ENCODE measurements at places on chromosomes 12 and 14. TPM values are rescaled to one million over a fixed set of nuclear protein-coding genes. Genes with fewer than 3 reads are reported as not detected.
A peak's percentile ranks its signal among the peaks of the same experiment; 100 is the strongest.

- H3K4me3 ChIP-seq = peak overlapping the region; percentile 58
- H3K36me3 ChIP-seq = no peaks in the 10 kb centered on the region
- DNase-seq = no peak
- H3K27me3 ChIP-seq = no peaks in the 10 kb centered on the region
Observed at GRCh38 chr12:122965321-122965751, 927 bp downstream of the ABCB9 start.

DNA sequence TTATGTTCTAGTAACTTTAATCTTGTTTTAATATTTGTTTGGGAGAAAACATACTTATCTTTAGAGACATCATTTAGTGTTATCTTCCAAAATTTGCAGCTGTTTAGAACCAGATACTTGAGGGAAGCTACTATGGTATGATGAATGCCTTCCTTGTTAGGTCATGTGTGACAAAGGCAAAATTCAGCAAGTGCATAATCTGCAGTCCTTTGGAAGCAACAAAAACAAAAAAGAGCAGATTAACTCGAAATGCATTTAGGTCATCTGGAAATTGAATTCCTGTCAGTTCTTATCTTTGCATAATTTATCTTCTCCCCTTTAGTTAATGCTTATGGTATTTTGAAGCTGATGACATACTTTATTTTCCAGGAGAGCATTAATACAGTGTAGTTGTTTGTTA is 3.5 kb downstream of the FBXO34 start:
- H3K4me3 ChIP-seq = no peak overlapping the region
- H3K36me3 ChIP-seq = no peaks in the 10 kb centered on the region
- no peaks in the 10 kb centered on the region for H3K27me3 ChIP-seq
- H3K27ac ChIP-seq = peak overlapping the region; percentile 61
- H3K4me1 ChIP-seq = peaks cover 33% of the 10 kb centered on the region

DNA sequence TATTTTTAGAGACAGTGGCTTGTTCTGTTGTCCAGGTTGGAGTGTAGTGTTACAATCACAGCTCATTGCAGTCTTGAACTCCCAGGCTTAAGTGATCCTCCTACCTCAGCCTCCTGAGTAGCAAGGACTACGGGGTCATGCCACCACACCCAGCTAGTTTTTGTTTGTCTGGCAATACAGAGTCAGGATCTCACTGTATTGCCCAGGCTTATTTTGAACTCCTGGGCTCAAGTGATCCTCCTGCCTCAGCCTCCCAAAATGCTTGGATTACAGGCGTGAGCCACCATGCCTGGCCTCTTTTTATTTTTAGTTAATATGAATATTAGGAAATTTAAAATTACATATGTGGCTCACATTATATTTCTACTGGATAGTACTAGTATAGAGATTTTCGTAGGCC is 28.9 kb downstream of the PPTC7 start:
- no peak overlapping the region for H3K27ac ChIP-seq
- no peaks in the 10 kb centered on the region for H3K27me3 ChIP-seq
- DNase-seq = no peak
- no peak overlapping the region for H3K4me3 ChIP-seq
- peaks cover 54% of the 10 kb centered on the region for H3K4me1 ChIP-seq
- no peaks in the 10 kb centered on the region for H3K36me3 ChIP-seq

GRCh38 chr12:59936534-59936933 is 340.7 kb downstream of the SLC16A7 start:
- H3K27me3 ChIP-seq = no peaks in the 10 kb centered on the region
- H3K36me3 ChIP-seq = no peaks in the 10 kb centered on the region
- H3K4me1 ChIP-seq = no peaks in the 10 kb centered on the region
- H3K4me3 ChIP-seq = no peak overlapping the region

DNA sequence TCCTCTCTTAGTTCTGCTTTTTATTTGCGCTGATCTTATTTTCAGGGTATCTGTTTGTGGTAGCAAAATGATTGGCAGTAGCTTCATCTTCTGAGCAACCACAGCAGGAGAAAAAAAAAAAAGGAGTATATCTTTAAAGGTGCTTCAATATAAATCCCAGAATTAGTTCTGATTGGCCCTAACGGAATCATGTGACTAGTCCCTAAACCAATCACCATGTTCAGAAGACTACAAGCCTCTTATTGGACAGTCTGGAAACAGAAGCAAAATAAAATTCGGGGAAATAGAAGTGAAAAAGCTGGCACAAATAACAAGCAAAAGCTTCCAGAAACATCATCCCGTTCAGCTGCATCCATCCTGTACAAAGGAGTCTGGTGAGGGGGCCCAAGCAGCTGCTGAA is 49.9 kb upstream of the PTPRO start:
- no peak overlapping the region for H3K4me3 ChIP-seq
- H3K36me3 ChIP-seq = no peaks in the 10 kb centered on the region
- no peaks in the 10 kb centered on the region for H3K4me1 ChIP-seq
- no peak for DNase-seq
- H3K27me3 ChIP-seq = no peaks in the 10 kb centered on the region

Gene KRT7
- 0.36 TPM for total RNA-seq

Gene PMCH
- not detected for total RNA-seq

GRCh38 chr14:30874120-30874998 is at the start of gene COCH:
TSS of gene COCH (plus strand) at chr14:30874559. CDS start at chr14:30874939, 380 bp downstream.
- H3K27me3 ChIP-seq = peaks cover 56% of the 10 kb centered on the region
- no peaks in the 10 kb centered on the region for H3K4me1 ChIP-seq
- no peaks in the 10 kb centered on the region for H3K36me3 ChIP-seq
- H3K27ac ChIP-seq = no peak within 1 kb of the TSS
- DNase-seq = peak; percentile 75
- peak within 1 kb of the TSS; percentile 54 for H3K4me3 ChIP-seq

DNA sequence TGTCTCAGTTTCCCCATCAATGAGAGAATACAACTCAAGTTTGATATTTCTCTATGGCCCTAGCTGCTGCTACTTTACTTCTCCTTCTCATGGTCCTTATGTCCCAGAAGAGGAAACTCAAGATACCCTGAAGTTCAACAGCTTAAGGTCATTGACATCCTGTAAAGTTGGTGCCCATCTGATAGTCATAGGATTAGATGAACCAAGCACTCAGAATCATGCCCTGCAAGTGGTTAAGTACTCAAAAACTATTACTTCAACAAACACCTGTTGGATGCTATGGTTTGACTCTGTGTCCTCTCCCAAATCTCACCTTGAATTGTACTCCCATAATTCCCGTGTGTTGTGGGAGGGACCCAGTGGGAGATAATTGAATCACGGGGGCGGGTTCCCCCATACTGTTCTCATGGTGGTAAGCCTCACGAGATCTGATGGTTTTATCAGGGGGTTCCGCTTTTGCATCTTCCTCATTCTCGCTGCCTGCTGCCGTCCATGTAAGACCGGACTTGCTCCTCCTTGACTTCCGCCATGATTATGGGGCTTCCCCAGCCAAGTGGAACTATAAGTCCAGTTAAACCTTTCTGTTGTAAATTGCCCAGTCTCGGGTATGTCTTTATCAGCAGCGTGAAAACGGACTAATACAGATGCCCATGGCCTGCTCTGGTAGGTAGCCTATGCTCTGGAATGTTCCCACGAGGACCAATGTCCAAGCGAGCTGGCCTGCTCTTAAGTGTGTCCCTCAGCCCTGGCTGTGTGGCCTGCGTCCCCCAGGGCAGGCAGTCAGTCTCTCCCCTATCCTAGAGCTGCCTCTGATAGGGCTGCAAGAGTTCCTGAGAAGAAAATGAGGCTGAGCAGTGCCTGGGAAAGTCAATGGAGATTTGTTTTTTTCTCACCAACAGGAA is 18.1 kb downstream of the CAMKK2 start:
- no peaks in the 10 kb centered on the region for H3K36me3 ChIP-seq
- H3K27ac ChIP-seq = no peak overlapping the region
- H3K27me3 ChIP-seq = no peaks in the 10 kb centered on the region
- H3K4me1 ChIP-seq = no peaks in the 10 kb centered on the region
- DNase-seq = no peak

Gene GDF11
- total RNA-seq = 53.1 TPM

Gene FGF23
- total RNA-seq = 0.86 TPM

- no peaks in the 10 kb centered on the region for H3K36me3 ChIP-seq
- H3K4me1 ChIP-seq = no peaks in the 10 kb centered on the region
- H3K4me3 ChIP-seq = no peak overlapping the region
Observed at GRCh38 chr12:93825501-93825888, 148.3 kb downstream of the CRADD start.

DNA sequence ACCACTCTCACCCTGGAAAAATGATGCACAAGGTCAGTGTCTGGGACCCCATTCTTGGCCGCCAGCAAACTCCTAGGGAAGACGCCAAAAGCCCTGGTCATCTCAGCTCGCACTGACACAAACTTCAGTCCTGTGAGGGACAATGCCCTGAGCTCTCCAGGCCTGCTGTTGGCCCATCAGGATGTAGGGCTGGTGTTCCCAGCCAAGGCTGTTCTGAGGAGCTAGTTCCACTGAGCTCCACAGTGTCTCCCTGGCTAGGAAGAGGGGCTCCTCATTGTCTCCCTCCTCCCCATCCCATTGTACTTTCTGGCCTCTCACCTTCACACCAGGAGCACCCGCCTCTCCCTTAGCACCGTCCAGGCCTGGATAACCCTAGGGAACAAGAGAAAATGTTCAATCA is 10.8 kb downstream of the COL2A1 start:
- peaks cover 2% of the 10 kb centered on the region for H3K27me3 ChIP-seq
- no peak for DNase-seq
- no peak overlapping the region for H3K4me3 ChIP-seq
- no peak overlapping the region for H3K27ac ChIP-seq
- H3K4me1 ChIP-seq = no peaks in the 10 kb centered on the region

DNA sequence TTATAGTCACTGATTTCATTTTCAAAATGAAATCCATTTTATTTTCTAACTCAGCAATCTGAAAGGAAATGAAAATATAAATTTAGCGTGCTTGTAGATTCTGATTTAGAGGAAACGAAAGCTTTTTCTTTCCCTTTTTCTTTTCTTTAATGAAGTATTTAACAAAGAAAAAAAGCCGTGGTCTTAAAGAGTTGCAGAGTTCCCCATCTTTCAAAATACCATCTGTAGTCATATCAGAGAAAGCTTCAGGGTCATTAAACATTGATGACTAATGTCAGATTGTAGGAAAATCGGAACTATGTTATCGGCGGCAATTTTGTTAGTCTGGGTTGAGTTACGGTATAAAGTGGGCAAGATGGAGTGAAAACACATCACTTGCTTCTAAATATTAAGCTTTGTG is 32.3 kb downstream of the DRAM1 start:
- H3K4me1 ChIP-seq = no peaks in the 10 kb centered on the region
- no peaks in the 10 kb centered on the region for H3K27me3 ChIP-seq
- H3K4me3 ChIP-seq = no peak overlapping the region
- H3K27ac ChIP-seq = no peak overlapping the region

Gene CIDEB
- not detected for total RNA-seq

Gene DLGAP5
- total RNA-seq = 3.4 TPM

DNA sequence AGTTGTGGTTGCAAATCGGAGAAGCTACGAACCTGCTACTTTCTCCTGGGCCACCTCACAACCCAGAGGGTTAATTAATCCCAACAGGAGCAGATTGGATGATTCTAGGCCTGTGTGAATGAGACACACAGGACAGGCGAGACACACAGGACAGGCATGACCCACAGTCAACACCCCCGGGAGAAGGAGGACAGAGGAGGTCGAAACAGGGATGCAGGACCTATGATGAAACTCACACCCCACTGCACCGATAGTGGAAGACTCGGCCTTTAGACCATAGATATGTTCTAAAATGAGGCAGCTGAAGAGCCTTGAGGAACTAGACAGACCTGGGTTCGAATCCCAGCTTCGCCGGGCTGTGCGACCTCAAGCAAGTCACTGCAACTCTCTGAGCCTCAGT is 11.6 kb downstream of the TMEM119 start:
- H3K27ac ChIP-seq = no peak overlapping the region
- no peak for DNase-seq
- H3K36me3 ChIP-seq = no peaks in the 10 kb centered on the region
- H3K4me3 ChIP-seq = no peak overlapping the region
- no peaks in the 10 kb centered on the region for H3K27me3 ChIP-seq
- H3K4me1 ChIP-seq = no peaks in the 10 kb centered on the region

GRCh38 chr12:132225214-132225613 is 81.0 kb downstream of the NOC4L start:
- H3K36me3 ChIP-seq = no peaks in the 10 kb centered on the region
- no peak for DNase-seq
- no peaks in the 10 kb centered on the region for H3K4me1 ChIP-seq
- no peak overlapping the region for H3K4me3 ChIP-seq
- peaks cover 10% of the 10 kb centered on the region for H3K27me3 ChIP-seq
- H3K27ac ChIP-seq = no peak overlapping the region

- H3K27ac ChIP-seq = no peak overlapping the region
- H3K36me3 ChIP-seq = no peaks in the 10 kb centered on the region
- no peak overlapping the region for H3K4me3 ChIP-seq
- H3K4me1 ChIP-seq = no peaks in the 10 kb centered on the region
Observed at GRCh38 chr12:78645956-78646355, 218.6 kb upstream of the SYT1 start.

GRCh38 chr12:126349383-126349782 is 1284.1 kb downstream of the AACS start:
- H3K36me3 ChIP-seq = no peaks in the 10 kb centered on the region
- DNase-seq = no peak
- no peak overlapping the region for H3K4me3 ChIP-seq
- no peak overlapping the region for H3K27ac ChIP-seq
- H3K4me1 ChIP-seq = no peaks in the 10 kb centered on the region
- H3K27me3 ChIP-seq = no peaks in the 10 kb centered on the region

- H3K4me1 ChIP-seq = no peaks in the 10 kb centered on the region
- no peaks in the 10 kb centered on the region for H3K36me3 ChIP-seq
- no peak overlapping the region for H3K4me3 ChIP-seq
- H3K27me3 ChIP-seq = no peaks in the 10 kb centered on the region
- DNase-seq = no peak
Observed at GRCh38 chr12:3998397-3998796, 125.2 kb upstream of the PARP11 start.

Gene GPR132
- 2.0 TPM for total RNA-seq

DNA sequence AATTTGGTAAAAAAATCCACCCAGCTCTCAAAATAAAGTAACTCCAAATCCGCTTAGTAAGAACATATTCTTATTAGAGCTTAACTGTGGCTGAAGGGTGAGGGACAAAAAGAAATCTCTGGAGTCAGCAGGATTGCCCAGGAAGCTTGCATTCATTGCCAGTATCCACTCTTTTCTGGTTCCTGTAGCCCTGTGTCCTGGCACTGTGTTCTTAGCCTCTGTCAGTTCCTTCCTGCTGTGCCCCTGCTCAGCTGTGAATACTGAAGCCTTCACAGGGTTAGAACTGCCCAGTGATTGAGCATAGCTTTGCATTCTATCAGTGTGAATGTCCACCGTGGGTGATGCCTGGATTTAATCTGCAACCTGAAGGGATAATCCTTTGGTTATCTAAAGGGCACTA is 266.9 kb upstream of the PELI2 start:
- no peak overlapping the region for H3K4me3 ChIP-seq
- H3K36me3 ChIP-seq = no peaks in the 10 kb centered on the region
- H3K27ac ChIP-seq = no peak overlapping the region
- no peak for DNase-seq

Data from cardiac muscle cell (in vitro differentiated cells and primary cell).